Stimulated activated naive CD4-positive, alpha-beta T cell treated with Interleukin-2 at 50 U/mL for 16 hours (primary cell): ENCODE measurements at places on chromosomes 7 and 10.

DNA sequence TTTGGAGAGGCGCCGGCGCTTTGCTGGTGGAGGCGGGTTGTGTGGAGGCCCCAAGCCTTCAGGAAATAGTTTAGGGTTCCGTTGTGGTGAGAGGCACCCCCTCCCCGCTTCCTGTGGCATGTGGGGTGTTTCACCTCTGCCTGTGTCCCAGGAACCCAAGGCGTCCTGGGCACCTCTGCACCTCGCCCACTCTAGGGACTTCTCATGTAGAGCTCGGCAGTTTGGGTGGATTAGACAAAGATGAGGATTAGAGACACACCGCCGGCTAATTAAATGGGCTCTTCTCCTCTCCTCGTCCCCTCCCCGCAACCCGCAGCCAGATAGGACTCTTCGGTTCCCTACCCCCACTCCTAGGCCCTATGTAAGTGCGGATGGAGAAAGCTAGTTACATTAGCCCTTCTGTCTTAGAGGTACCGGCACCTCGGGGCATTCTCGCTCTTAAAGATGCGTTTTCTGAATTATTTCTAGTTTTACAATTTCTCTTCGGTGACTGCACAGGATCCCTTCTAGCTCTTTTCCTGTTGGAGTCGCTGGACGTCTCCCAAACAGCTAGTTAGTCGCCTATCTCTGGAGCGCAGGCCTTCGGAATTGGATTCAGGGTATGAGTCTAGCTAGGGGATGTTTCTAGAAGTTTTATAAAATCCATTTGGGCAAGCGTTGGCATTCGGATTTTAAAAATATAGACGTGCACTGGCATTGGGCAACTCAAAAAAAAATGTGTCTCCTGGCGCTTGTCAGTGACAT, 7.8 kb downstream of the PTF1A start:
- DNase-seq: no peak

DNA sequence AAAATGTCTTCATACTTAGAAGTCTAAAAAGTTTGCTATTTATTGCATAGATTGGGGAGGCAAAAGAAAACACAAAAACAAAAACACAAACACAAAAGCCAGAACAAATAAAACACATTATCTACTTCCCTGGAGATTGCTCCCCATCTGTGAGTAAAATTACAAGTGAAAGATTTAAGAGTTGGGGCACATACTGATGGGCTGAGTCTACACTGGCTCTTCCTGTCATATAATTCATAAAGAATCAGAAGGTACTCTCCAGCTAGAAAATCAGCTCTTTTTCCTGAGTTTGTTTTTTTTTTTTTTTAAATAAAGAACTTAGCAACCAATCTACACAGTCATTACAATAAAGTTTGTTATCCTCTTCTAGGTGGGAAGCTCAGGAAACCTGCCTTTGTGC, 192.4 kb upstream of the LRRN3 start:
- DNase-seq: no peak

GRCh38 chr7:123096976-123097375, 101.5 kb upstream of the TAS2R16 start:
- DNase-seq: no peak

- no peak for DNase-seq
These were observed 49.7 kb upstream of the TARP start for GRCh38 chr7:38323156-38323555.

DNA sequence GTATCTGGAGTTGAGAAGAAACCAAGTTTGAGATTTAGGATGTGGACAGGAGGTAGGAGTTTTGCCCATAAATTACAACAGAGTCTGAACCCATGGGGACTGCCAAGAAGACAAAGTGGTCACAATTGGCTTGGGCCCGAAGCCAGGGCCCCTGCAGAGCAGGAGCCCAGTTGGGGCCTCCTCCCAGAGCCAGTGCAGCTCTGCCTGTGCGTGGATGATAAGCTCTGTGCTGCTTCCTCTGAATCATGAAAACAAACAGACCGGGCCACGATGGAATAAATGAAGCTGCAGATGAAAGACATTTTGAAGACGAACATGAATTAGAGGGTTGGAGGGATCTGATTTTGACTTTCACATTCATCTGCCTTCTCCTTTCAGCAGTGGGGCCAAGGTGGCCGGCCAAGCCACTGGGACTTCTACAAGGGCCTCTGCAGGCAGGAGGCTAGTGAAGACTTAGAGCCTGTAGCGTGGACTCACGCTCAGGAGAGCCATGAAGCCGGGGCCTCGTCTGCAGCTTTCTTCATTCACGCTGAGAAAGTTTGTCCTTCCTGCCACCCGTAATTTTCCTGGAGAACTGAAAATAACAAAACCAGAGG, 156.8 kb upstream of the LYZL1 start:
- DNase-seq: no peak
